ENCODE measurements at places on chromosomes 5 and 9.

GRCh38 chr5:172749881-172750633 is 20.9 kb downstream of the DUSP1 start:
- DNase-seq: no peak

- DNase-seq: no peak
Measured at GRCh38 chr5:77774981-77775789, 954 bp downstream of the TBCA start.

GRCh38 chr9:88571419-88571818 is 36.4 kb downstream of the NXNL2 start:
- DNase-seq: no peak

- no peak for DNase-seq
Measured at GRCh38 chr5:180214870-180215770, 6.1 kb upstream of the RASGEF1C start.

GRCh38 chr5:62542720-62543119 is 35.9 kb upstream of the LRRC70 start:
- DNase-seq: no peak

GRCh38 chr9:112176524-112176923 is 1.4 kb upstream of the SUSD1 start:
- no peak for DNase-seq

DNA sequence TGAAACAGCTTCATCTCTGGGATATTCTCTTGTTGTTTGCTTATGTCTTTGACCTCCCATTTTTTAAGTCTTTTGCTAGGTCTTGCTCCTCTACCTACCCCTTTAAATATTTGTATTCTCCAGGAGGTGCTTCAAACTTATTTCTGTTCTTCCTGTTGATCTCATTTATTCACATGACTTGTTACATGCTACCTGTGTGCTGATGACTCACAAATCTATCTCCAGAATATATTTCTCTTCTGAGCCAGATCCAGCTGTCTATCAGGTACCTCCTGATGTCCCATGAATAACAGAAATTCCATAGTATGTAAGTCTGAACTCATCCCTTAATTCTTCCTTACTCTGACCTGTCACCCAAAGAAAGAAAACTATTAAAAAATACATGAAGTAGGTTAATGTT is 11.0 kb downstream of the NIPBL start:
- no peak for DNase-seq

DNA sequence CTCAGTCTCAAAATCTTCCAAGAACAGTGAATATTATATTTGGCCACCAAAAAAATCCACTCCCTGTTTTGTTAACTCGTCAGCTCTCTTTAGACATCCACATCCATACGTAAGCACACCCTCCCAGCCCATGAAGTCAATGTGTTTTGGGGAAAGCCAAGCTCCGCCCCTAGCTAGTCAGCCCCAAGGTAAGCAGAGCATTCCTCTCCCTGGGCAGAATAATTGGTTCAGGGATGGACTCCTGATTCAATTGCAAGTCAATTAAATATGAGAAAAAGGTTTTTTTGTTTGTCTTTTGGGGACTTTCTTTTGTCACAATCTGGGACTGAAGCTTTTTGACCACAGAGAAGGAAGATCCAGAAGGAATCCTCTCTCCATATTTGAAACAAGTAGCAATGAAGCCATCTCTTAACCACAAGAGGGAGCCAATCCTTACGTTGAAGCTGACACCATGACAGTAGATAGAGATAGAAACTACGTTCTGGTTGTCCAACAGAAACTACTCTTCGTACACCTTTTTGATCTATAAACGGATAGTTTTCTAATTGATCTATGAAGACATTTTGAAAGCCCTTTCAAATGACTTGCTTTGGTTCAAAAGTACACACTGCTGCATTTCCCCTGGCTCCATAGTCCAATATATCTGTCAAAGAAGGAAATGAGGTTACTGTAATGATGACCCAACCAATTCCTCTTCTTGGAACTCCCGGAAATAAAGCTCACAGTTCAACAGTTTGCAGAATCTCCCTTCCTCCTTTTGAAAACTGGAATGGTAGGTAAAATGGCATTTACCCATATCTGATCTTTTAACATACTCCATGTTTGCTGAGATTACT is 166.4 kb downstream of the TLE1 start:
- no peak for DNase-seq

GRCh38 chr5:95773335-95774059 is 42.4 kb downstream of the RHOBTB3 start:
- DNase-seq: no peak

DNA sequence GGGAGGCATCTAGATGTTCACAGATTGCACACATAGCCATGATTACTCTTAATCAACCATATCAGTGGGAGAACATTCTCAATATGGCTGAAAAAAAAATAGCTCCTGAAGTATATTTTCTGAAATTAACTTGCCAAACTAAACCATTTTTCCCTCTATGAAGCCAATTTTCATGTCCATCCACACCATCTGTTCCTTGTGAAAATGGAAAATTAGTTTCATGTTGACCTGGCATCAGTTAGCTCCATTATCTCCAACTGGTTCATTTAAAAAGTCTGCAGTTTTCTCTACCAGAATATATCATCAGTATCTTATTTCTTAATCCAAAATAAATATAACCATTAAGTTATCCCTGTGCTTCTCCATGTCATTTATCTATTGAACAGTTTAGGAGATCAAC is 138.8 kb upstream of the CDH10 start:
- DNase-seq: no peak
